ENCODE measurements at places on chromosomes 11 and 22. TPM values are rescaled to one million over a fixed set of nuclear protein-coding genes. Genes with fewer than 3 reads are reported as not detected.

- H3K27ac ChIP-seq = no peak overlapping the region
- H3K4me1 ChIP-seq = no peaks in the 10 kb centered on the region
- no peaks in the 10 kb centered on the region for H3K27me3 ChIP-seq
- H3K4me3 ChIP-seq = no peak overlapping the region
Observed at GRCh38 chr22:38069372-38070249, 12.4 kb downstream of the PICK1 start.

- DNase-seq = no peak
- H3K27me3 ChIP-seq = no peaks in the 10 kb centered on the region
- H3K4me1 ChIP-seq = no peaks in the 10 kb centered on the region
- H3K36me3 ChIP-seq = no peaks in the 10 kb centered on the region
- no peak overlapping the region for H3K27ac ChIP-seq
Observed at GRCh38 chr11:26948881-26949280, 45.0 kb upstream of the FIBIN start.

DNA sequence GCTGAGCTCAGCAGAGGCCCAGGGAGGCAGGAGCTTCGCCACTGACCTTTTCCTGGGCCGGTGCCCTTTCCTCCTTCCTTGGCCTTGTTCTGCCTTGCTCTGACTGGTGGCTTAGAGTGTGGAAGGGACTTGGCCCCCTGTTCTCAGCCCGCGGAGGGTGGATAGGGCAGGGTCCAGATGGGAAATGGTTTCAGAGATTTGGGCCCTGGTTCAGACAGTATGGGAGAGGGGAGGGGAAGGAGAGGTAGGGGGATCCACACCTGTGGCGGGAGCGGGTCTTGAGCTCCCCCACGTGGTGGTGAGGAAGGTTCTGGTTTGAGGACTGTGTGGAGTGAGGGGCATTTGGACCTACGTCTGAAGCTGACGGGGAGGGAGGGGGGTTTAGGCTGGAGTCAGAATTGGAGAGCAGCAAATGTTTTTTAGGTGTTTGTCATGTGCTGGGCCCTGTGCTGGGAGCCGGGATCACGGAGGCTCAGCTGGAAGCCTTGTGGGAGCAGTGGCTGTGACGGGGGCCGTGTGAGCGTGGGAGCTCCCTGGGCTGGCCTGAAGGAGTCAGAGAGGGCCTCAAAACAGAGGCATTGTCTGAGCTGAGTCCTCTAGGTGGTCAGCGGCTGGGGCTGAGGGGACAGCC, 27.2 kb downstream of the SHANK3 start:
- H3K27ac ChIP-seq = no peak overlapping the region
- H3K27me3 ChIP-seq = no peaks in the 10 kb centered on the region
- DNase-seq = no peak
- no peaks in the 10 kb centered on the region for H3K36me3 ChIP-seq

Gene NEFH
- total RNA-seq = 4.2 TPM

Data from activated CD8-positive, alpha-beta T cell treated with anti-CD3 and anti-CD28 coated beads, Interleukin-2, amount 10 ng/mL, durations not matched to agents 7 days and 5 days (primary cell).